ENCODE measurements at places on chromosomes 2 and 18.

DNA sequence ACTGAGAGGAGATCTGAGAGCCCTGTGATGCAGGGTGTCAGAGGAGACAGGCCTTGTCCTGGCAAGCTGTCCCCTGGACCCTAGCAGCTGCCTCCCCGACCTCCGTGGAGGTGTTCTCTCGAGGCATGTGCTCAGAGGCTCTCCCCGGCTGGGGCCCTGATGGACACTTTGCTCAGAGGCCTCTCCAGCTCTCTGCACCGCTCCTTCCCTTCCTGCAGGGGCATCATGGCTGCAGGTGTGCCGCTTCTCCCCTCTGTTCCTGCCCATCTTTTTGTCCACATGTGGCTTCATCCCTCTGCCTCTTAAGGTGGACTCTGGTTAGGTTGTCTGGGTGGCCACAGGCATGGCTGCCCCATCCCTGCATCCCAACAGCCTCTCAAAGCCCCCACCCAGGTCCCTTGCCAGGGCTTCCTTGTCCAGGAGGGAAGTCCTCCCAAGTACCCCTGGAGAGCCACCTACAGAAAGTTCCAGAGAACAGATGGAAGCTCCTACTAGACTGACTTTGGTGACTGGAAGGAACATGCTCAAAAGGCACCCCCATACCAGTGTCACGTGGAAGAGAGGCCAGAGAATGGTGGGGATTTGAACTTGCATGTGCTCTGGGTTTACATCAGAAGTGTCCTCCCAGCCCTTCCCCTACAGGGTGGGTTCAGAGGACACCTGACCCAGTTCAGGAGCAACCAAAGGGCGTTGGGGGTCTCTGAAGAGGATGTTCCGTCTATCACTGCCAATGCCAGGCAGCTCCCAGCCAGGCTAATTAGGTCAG lies 120.4 kb downstream of the KLHL29 start:
- no peak for DNase-seq

- DNase-seq: no peak
Measured at GRCh38 chr2:44802777-44803424, 138.6 kb upstream of the SIX3 start.

- no peak for DNase-seq
Measured at GRCh38 chr2:99552529-99552928, 62.7 kb upstream of the REV1 start.

GRCh38 chr2:11550901-11551568 lies 17.2 kb downstream of the GREB1 start:
- no peak for DNase-seq

DNA sequence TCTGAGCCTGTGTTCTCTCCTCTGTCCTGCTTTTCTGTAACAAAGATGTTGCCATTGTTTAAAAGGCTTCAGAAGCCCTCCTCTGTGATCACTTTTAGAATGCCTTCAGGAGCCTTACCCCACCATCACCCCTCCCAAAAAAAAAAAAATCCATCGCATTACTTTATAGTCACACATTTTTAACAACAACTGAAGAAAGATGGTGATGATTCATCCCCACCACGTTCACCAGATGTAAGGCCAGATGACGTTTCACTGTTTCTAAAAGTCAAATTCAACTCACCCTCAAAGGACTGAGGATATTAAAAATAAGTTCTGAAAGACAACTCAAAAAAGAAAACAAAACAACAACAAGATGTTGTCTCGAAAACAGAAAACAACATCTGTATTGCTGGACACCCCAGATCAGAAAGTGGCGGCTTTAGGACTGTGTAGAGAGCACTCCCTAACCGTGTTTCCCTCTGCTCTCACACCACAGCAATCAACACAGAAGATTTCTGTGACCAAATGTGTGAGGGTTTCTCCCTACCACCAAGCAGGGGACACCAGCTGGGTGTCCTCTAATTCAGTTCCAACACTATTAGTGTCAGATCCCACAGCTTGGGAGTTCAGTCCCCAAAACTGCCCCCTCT lies 61.9 kb upstream of the CREB1 start:
- DNase-seq: no peak

DNA sequence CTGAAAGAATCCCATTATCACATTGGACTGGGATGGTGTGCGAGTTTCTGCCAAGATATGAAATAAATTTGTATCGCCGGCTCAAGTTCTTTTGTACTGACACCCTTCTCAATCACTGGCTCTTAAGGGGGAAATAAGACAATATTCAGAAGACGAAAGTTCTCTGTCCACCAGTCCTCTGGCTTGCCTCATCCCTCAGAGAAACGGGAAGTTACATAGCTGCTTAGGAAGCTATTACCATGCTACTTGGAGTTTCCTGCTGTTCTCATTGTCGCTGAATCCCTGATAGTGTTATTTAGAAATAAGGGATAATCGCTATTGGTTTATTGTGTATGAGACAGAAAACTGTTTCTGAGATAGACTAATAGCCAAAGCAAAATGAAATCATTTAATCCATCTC lies 205.0 kb upstream of the ZNF521 start:
- no peak for DNase-seq

DNA sequence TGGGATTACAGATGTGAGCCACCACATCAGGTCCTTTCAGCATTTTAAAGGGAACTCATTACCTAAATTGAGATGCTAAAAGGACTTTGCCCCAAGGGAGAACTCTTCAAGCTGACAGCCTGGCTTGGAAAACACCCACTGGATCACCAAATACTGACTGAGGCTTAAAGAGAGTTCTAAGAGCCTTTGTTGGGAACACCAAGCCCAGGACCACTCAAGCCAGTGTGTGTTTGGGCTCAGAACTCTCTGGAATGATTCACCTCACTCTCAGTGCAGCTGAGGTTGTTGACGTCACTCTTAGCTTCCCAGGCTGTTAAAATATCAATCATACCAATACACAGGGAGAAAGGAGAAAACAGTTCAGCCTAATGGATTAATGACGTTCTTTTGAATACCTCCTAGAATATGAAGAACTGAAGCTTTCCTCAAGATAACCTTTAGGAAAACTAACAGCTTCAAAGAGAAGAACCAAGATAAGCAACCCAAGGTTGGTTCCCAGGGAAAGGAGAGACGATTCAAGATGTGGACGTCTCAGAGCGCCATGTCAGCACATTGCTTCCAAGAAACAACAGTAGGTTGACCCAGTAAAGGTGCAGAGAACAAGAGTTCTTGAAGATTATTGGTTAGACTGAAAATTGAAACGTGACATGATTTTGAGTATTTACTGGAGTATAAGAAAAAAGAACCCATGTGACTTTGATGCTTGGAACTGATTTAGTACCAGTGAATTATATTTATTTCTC lies 48.0 kb upstream of the MGAT4A start:
- no peak for DNase-seq

GRCh38 chr2:23508066-23508390 lies 123.0 kb downstream of the KLHL29 start:
- no peak for DNase-seq

- no peak for DNase-seq
Measured at GRCh38 chr2:221087779-221088178, 484.3 kb downstream of the EPHA4 start.

All from activated T-helper 1 cell treated with Interleukin-2 at 50 U/mL for 16 hours (primary cell).